ENCODE measurements at places on chromosomes 12 and 14.

- ATAC-seq: peak; percentile 97
Measured at GRCh38 chr12:11877869-11878780, 192.6 kb upstream of the BCL2L14 start.

DNA sequence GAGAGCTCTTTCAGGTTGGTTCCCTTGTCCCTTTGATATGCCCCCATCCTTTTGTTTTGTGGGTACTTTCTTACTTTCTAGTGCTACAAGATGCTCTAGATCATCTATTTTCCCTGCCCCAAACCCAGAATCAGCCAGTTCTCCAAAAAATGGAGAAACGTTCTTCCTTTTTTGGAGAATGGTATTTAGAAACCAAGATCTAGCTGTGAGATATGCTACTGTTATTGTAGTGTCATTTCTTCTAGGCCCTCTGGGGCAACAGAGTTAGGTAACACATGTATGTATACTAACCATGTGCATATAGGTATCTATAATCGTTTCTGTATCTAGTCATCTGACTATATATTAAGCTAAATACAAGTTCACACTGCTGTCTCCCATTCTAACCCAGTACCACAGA, 6.9 kb upstream of the IGFBP6 start:
- ATAC-seq: no peak

GRCh38 chr12:57058454-57058853, 8.5 kb upstream of the MYO1A start:
- ATAC-seq: no peak

DNA sequence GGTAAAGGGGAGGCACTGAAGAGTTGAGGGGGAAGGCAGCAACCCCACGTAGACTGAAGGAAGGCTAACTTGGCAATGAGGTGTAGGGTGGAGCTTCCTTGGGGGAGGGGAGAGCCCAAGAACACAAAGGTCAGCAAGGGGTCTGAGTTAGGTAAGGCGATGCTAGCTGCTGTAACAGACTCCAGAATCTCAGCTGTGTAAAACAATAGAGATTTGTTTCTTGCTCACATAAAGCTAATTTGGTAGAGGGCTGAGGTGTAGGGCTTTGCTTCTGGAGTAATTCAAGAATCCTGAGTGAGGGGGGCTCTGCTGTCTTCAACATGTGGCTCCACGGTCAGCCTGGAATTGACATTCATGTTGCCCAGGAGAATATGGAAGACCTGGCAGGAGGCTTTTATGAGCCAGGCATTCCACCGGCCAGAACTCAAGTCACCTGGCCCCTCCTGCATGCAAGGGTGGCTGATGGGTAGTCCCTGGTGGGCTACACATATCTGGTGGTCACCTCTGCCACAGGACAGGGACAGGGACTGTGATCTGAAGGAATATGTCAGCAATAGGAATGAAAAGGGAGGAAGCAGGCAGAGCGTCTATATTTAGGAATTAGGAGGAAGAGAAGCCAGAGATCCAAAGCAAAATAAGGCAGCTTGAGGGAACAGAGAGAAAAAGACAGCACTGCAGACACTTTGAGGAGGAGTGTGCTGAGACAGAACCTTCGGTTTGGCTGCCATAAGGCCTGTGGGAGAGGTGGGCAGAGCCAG, 153.7 kb downstream of the ZFP36L1 start:
- no peak for ATAC-seq

DNA sequence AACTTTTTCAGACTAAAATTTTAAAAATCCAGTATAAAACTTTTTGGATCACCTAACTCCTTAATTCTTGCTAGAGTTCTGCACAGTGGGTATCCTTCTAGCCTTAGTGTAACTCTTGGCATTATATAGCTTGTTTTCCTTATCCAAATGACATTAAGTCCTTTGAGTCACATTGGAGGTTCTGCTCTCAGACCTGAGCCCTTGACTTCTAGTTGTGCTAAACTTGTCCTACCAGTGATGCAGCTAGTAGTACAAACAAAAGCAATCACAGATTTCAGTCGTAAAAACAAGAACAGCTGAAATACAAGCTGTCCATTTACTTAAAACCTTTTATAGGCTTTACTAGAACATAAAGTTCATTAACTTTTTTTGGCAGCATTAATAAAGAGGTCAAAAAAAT, 10.5 kb downstream of the ZBTB1 start:
- ATAC-seq: no peak

DNA sequence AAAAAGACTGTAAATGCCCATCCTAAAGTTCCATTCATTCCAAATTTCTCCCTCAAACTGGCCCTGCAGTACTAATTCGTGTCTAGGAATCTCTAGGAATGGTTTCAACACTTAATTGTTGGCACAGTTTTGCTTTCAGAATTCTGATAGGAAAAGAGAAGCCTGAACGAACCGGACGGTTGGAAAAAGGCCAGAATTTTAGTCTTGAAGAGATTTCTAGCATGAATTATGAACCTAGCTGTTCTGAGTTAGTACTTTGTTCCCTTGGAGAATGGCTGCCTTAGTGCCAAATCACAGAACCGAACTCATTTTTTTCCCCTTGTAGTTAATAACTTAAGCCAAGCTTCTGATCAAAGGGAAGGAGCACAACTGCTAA, 262.6 kb downstream of the ADAMTS20 start:
- no peak for ATAC-seq

DNA sequence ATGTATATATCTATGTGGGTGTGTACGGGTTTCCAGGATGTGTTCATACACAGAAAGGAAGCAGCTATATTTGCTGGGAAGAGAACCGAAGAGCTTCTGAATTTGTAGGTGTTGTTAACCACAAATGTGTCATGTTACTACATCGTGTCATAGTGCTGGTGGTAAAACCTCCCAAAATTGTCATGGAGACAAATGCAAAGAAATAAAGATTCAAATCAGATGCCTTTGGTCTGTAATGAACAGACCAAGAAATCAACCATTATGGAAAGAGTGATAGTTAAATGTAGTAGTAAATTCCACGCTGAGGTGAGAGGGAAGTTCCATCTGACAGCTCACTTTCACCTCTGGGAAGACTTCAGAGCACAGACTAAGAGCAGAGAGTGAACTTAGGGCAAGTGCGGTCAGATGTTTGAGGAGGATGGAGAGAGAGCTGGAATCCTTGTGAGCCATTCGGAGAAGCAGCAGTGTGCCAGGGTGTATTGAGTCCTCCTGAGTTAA, 487.5 kb downstream of the TMEM121 start:
- ATAC-seq: no peak

DNA sequence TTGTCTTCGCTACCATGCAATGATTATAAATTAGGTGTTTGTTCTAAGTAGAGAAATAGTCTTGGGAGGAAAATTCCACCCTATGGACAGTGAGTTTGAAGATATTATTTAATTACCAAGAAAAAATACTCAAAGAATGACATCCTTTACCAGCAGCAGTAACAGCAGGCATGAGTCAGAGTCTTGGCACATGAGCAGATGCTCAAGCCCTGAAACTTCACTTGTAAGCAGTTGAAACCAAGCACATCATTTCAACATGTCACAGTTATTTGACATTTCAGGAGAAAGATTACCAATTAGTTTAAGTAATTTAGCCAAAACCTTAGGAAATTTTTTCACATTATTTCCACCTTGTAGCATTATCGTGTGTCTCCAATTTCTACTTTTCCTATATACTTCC, 99.2 kb downstream of the C12orf50 start:
- ATAC-seq: peak; percentile 97

DNA sequence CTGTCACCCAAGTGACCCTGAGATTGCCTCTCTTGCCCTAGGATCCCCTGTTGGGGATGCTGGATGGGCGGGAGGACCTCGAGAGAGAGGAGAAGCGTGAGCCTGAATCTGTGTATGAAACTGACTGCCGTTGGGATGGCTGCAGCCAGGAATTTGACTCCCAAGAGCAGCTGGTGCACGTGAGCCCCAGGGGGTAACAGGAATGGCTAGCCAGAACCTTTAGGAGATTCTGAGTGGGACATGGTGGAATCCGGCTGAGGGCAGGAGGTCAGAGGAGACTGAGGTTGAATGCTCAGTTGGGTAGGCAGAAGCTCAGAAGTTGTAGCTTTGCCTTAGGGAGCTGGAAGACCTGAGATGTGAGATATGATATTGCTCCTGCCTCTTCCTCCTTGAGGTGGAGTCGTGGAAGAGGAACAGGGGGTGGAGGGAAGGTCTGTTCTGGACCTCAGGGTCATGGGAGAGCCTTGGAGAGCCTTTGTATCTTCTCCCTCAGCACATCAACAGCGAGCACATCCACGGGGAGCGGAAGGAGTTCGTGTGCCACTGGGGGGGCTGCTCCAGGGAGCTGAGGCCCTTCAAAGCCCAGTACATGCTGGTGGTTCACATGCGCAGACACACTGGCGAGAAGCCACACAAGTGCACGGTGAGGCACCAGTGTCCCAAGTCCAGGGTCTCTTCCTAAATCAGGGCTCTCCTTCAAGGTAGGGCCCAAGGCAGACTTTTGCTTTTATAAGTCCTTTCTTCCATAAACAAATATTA, 6.3 kb downstream of the GLI1 start:
- no peak for ATAC-seq
